ENCODE measurements at places on chromosomes 4 and X.
A peak's percentile ranks its signal among the peaks of the same experiment; 100 is the strongest.

DNA sequence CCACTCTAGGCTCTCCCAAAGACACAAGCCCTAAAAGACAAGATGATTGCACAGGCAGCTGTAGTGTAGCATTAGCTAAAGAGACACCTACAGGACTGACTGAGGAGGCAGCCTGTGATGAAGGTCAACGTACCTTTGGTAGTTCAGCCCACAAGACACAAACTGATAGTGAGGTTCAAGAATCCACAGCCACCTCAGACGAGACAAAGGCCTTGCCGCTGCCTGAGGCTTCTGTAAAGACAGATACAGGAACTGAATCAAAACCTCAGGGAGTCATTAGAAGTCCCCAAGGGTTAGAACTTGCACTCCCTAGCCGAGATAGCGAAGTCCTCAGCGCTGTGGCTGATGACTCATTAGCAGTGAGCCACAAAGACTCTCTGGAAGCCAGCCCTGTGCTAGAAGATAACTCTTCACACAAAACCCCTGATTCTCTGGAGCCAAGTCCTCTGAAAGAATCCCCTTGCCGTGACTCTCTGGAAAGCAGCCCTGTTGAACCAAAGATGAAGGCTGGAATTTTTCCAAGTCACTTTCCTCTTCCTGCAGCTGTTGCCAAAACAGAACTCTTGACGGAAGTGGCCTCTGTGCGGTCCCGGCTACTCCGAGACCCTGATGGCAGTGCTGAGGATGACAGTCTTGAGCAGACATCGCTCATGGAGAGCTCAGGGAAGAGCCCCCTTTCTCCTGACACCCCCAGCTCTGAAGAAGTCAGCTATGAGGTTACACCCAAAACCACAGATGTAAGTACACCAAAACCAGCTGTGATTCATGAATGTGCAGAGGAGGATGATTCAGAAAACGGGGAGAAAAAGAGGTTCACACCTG is 306.3 kb downstream of the ANK2 start:
- DNase-seq, result peak; percentile 67

- peak; percentile 29 for DNase-seq
Observed at GRCh38 chrX:17788439-17788838, 51.1 kb downstream of the SCML1 start.

DNA sequence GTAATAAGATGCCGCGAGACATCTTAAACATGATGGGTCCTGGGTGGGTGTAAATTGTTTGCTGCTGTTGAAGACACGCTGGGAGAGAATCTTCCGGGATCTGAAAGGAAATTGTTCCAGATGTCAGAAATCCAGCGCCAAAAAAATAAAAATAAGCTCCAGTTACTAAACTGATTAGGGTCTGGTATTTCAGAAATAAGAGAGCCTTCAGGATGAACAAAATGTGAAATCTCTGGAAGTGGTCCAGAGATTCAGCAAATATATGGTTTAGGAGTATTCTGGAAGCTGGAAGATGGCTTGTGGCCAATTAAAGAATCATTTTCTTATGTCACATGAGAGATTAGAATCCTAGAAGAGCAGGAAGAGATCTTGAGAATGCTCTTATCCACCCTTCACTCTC is 75.8 kb upstream of the NHS start:
- no peak for DNase-seq

DNA sequence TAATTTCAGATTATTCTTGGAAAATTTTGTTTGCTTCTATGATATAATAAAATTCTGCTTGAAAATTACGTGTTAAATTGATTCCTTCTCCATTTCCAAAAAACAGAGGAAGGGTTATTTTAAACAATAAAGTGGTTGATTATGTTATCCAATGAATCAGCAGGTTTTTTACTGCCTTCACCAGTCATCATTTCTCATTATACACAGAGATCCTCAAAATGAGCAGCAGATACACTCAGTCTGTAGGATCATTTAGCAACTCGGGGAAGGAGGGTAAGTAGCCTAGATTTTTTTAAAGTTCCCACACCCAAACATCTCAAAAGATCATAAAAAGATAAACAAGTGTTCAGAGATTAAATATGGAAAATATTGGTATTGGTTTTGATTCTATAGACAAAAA is 6.8 kb upstream of the TMEM144 start:
- no peak for DNase-seq

DNA sequence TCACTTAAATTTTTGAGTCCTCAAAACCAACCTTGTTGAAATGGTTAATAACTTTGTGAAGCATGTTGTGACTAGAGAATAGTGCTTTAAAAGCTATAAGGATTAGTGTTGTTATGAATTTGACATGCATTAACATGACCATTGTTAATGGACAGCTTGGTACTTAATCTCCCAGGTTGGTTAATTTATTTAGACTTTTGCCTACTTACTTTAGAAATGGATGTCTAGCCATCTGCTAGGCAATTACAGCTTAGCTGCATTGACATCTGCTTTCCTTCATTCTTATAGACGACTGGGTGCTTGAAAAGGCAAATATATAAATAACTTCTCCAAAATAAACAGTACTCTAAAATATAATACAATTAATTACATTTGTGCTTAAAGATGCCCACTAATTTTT is 368.0 kb downstream of the CCSER1 start:
- no peak for DNase-seq

DNA sequence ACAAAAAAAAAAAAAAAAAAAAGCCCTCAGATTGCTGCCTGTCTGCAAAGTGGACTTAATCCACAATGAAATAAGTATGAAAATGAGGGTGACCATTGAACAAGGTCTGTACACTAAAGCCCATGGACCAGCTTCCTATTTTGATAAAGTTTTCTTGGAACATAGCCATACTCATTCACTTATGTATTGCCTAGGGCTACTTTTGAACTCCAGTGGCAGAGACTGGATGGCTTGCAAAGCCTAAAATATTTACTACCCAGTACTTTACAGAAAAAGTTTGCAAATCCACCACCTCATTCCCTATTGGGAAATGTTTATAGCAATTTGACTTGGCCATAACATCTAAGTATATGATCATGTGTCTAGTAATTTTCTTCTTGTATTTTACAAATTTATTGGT is 481.7 kb downstream of the NAF1 start:
- no peak for DNase-seq

GRCh38 chr4:163866728-163867315 is 372.3 kb downstream of the TMA16 start:
- no peak for DNase-seq

DNA sequence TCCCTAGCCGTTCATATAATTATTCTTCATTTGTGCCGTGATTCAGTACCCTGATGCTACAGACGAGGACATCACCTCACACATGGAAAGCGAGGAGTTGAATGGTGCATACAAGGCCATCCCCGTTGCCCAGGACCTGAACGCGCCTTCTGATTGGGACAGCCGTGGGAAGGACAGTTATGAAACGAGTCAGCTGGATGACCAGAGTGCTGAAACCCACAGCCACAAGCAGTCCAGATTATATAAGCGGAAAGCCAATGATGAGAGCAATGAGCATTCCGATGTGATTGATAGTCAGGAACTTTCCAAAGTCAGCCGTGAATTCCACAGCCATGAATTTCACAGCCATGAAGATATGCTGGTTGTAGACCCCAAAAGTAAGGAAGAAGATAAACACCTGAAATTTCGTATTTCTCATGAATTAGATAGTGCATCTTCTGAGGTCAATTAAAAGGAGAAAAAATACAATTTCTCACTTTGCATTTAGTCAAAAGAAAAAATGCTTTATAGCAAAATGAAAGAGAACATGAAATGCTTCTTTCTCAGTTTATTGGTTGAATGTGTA is 7.0 kb downstream of the SPP1 start:
- no peak for DNase-seq

DNA sequence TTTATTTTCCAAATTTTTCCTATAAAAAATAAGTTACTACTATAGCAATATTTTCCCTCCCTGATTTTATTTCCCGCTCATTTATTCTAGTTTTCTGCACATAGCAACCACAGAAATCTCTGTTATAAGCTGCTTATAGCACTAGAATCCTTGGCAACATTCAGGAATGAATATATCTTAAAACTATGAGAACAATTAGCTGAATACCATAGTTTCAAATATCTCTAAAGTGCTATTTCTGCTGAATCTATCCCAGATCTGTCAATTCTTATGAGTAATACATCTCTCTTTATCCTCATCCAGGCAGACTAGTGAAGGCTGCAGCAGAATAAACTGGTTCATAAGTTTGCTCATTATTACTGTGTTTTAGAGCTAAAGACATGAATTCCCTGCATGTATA is 622.9 kb upstream of the DIPK2B start:
- no peak for DNase-seq

DNA sequence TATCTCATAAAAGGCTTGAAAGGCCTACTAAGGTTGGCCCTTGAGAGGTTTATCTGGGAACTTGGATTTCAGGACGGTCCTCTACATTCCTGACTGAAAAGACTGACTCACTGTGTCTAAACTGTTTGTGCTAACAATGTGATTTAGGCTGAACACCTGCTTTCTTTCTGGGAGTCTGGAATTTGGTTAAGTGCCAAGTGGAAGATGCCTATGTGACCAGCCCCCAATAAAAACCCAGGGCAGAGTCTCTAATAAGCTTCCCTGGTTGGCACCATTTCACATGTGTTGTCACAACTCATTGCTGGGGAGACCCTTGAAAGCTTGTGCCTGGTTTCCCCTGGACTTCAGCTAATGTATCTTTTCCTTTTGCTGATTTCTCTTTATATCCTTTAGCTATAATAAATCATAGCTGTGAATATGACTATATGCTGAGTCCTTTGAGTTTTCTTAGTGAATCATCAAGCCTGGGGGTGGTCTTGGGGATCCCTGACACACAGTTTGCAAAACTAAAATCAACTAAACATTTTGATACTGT is 55.1 kb downstream of the GPR82 start:
- DNase-seq, result no peak

- DNase-seq, result no peak
Observed at GRCh38 chrX:63354484-63354883, 3.4 kb upstream of the SPIN4 start.

- DNase-seq, result no peak
Observed at GRCh38 chr4:59553063-59553720, 1646.9 kb upstream of the ADGRL3 start.

DNA sequence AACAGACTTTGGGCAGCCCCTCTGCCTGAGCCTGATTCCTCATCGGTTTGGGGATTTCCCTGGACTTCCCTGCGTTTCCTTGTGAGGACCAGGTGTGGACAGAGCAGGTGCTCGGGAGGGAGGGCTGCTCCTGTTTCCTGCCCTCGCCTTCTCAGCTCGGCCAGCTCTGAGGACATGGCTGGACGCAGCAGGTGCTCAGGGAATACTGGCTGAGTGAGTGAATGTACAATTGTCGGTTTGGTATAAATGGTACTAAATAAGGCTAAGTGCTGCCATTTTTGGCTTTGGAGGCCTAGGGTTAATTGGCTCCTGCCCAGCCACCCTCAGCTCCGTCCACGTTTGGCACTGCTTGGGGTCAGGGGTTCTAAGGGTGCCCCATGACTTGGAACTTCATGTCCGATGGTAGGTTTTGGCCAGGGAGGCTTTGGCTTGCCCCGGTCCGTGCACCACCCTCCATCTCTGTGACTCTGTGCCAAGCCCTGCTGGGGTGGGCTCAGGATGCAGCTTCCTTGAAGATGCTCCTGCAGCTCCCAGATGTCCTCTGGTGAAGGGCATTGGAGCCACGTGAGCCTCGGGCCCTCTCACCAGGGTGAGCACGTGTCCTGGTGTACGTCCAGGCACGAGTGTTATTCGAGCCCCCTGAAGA is 45.0 kb upstream of the NKX1-1 start:
- DNase-seq, result no peak

DNA sequence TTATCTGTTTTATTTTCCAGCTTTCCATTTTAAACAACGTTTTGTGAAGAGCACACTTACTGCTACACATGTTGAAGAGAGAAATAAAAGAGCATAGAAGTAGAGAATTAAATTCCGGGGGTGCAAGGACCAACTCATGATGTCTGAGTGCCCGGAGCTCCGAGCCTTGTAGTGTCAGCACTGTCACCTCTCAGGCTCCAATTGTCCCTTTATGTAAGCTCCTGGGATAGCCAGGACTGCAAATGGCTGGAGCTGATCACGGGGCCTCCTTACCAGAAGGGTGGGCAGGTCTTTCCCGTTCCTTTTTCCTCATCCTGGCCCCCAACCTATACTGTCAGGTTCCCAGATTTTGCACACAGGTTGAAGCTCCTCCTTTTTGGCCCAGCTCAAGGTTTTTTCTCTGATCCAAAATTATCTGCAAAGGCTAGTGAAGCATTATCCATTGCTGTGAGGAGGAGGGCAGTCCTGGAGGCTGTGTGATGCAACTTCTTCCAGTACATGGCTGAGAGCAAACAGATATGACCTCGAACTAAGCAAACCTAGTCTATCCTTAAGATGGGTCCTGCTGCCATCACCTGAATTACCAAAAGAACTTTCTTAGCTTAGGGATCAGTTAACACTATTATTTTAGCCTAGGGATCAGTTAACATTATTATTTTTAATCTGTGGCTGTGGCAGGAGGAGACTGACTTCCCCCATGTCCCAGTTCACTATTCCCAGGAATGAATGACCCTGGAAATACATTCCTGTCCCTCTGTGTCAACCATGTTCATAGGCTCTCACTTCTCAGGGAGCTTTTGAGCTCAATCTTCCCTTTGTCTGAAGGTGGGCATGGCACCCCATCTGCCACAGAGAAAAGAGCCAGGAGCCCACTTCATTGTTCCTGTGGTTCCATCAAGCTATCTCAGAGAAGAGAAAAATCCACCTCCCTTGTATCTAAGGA is at the start of gene FGG:
FGG (minus strand) TSS at position 185 of the 943 bp plus-strand sequence; CDS start at position 138, 47 bp downstream.
- DNase-seq, result no peak
